Activated naive CD8-positive, alpha-beta T cell treated with anti-CD3 and anti-CD28 coated beads for 36 hours (primary cell): ENCODE measurements at places on chromosomes 5 and 9. TPM values are rescaled to one million over a fixed set of nuclear protein-coding genes. Genes with fewer than 3 reads are reported as not detected.
A peak's percentile ranks its signal among the peaks of the same experiment; 100 is the strongest.

GRCh38 chr5:132257131-132258101 lies at the start of gene PDLIM4:
Gene PDLIM4, plus strand, starts transcription at chr5:132257696. Its CDS starts 39 bp downstream, at chr5:132257735.
- peaks cover 18% of the 10 kb centered on the region for H3K4me1 ChIP-seq
- no peak for DNase-seq
- H3K27me3 ChIP-seq: peaks cover 25% of the 10 kb centered on the region
- H3K4me3 ChIP-seq: peak within 1 kb of the TSS; percentile 29
- H3K36me3 ChIP-seq: no peaks in the 10 kb centered on the region
- no peak within 1 kb of the TSS for H3K27ac ChIP-seq

DNA sequence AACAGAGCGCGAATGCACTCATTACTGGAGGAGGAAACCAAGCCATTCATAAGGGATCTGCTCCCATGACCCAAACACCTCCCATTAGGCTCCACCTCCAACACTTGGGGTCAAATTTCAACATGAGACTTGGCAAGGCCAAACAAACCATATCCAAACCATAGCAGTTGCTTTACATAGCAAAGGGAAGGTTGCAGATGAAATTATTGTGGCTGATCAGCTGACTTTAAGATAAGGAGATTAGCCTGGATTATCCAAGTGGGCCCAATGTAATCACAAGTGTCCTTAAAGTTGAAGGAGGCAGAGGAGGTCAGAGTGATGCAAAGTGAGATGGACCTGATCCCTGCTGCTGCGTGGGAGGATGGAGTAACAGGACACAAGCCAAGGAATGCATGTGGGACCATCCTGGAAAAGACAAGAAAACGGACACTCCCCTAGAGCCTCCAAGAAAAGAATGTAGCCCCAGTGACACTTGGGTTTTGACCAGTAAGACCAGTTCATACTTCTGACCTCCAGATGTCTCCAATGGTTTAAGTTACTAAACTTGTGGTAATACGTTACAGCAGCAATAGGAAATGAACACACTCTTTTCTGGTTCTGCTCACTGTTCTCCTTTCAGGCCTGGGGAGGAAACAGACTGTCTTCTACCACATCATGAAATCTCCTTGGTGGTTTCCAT lies 167.3 kb downstream of the GNAQ start:
- H3K27ac ChIP-seq: no peak overlapping the region
- H3K4me1 ChIP-seq: no peaks in the 10 kb centered on the region
- H3K36me3 ChIP-seq: peaks cover 56% of the 10 kb centered on the region
- DNase-seq: no peak
- H3K4me3 ChIP-seq: no peak overlapping the region

GRCh38 chr5:140253985-140254384 lies 48.9 kb downstream of the PFDN1 start:
- DNase-seq: no peak
- H3K27me3 ChIP-seq: no peaks in the 10 kb centered on the region
- H3K36me3 ChIP-seq: peaks cover 36% of the 10 kb centered on the region
- no peak overlapping the region for H3K4me3 ChIP-seq

- H3K4me3 ChIP-seq: no peak overlapping the region
- H3K27ac ChIP-seq: no peak overlapping the region
- peaks cover 30% of the 10 kb centered on the region for H3K27me3 ChIP-seq
- H3K36me3 ChIP-seq: no peaks in the 10 kb centered on the region
Measured at GRCh38 chr5:14107536-14107935, 35.6 kb upstream of the TRIO start.

- no peak overlapping the region for H3K27ac ChIP-seq
- H3K4me1 ChIP-seq: peaks cover 43% of the 10 kb centered on the region
- DNase-seq: no peak
- no peaks in the 10 kb centered on the region for H3K27me3 ChIP-seq
- peaks cover 19% of the 10 kb centered on the region for H3K36me3 ChIP-seq
Measured at GRCh38 chr9:137689745-137690529, 71.1 kb downstream of the EHMT1 start.

GRCh38 chr5:32283539-32284377 lies 29.0 kb downstream of the MTMR12 start:
- H3K4me1 ChIP-seq: peaks cover 30% of the 10 kb centered on the region
- peak overlapping the region; percentile 19 for H3K27ac ChIP-seq
- H3K27me3 ChIP-seq: no peaks in the 10 kb centered on the region
- H3K36me3 ChIP-seq: peaks cover 29% of the 10 kb centered on the region

- no peak for DNase-seq
- H3K27ac ChIP-seq: no peak overlapping the region
- H3K4me1 ChIP-seq: no peaks in the 10 kb centered on the region
- no peaks in the 10 kb centered on the region for H3K27me3 ChIP-seq
- H3K4me3 ChIP-seq: no peak overlapping the region
Measured at GRCh38 chr5:101860145-101860544, 435.9 kb downstream of the SLCO4C1 start.

GRCh38 chr5:82986404-82986803 lies 90.8 kb downstream of the TMEM167A start:
- no peaks in the 10 kb centered on the region for H3K36me3 ChIP-seq
- no peak overlapping the region for H3K4me3 ChIP-seq
- no peaks in the 10 kb centered on the region for H3K27me3 ChIP-seq
- no peak for DNase-seq
- no peak overlapping the region for H3K27ac ChIP-seq
- H3K4me1 ChIP-seq: peaks cover 2% of the 10 kb centered on the region

- peak overlapping the region; percentile 99 for H3K27ac ChIP-seq
- no peaks in the 10 kb centered on the region for H3K27me3 ChIP-seq
- peak overlapping the region; percentile 88 for H3K4me3 ChIP-seq
- peaks cover 12% of the 10 kb centered on the region for H3K36me3 ChIP-seq
Measured at GRCh38 chr9:70406434-70406862, 8.0 kb downstream of the KLF9 start.

The QRFP gene
- total RNA-seq: not detected

The DNAI1 gene
- not detected for total RNA-seq

The NXNL2 gene
- not detected for total RNA-seq

The ZNF354C gene
- 6.6 TPM for total RNA-seq

The GGTA1 gene
- not detected for total RNA-seq

The SPINK4 gene
- not detected for total RNA-seq

The PCDHGA3 gene
- total RNA-seq: not detected
